ENCODE measurements at places on chromosomes 7 and 10.

DNA sequence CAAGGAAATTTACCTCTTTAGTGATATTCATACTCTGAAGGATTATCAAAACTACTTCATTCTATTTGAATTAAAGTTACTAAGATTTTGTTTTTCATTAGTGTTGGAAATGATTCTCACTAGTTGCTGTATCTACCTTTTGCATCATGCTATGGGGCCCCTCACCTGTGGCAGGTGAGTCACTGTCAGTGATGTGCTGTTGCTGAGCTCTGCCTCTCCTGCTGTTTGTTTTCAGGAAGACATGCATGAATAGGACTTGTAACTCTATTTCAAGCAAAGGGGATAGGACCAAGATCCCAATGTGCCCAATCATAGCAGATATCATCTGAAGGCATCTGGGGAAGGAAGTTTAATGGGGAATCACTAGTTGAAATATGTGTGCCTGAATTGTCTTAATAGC lies 57.4 kb upstream of the AGR3 start:
- DNase-seq: no peak

DNA sequence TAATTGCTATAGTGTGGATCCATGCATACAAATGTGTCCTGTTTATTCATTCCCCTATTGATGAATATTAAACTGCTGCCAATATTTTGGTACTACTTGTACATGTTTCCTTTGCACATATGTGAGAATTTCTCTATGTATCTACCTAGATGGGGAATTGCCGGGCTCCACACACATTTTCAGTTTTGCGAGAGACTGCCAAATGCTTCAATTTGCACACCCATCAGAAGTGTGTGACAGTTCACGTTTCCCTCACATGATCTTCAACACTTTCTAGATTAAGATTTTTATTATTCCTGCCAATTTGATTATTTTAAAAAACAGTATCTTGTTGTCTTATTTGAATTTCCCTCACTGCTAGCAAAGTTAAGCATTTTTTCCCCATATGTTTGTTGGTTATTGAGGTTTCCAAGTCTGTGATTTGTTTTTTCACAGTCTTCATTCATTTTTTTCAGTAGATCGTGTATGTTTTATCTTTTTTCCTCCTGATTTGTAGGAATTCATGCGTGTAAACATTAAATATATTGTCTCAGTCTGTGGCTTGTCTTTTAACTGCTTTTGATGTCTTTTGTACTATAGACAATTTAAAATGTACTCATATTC lies 2.4 kb upstream of the KLF14 start:
- DNase-seq: no peak

DNA sequence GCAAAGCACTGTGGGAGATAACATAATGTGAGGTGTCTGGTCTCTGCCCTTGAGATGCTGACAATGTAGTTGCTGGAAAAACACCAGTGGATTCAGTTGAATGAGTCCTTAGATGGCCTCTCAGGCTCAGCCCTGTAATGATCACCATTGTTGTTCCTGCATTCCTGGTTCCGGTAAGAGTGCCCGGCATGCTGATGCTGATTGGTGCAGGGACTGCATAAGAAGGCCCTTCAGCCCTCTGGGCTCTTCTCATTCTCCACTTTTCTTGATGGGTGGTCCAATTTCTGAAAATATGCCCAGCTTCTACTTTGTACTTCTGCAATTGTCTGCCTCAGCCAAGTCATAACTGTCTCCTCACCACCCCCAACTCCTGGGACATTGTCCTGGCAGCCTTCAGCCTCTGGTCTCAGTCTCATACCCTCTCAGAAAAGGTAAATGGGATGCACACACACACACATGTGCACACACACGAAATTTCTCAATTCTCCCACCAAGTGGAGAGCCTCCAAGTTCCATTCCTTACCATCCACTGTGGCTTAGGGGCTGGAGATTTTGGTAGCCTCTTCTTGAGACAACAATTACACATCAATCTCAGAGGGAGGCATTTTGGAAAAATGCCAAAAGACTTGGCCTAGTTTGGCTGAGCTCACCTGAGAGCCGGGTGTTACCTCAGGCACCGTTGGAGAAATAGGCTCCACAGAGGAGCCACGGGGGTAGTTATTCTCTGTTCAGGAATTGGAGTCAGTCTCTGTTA lies 314.9 kb downstream of the RPS24 start:
- DNase-seq: no peak

DNA sequence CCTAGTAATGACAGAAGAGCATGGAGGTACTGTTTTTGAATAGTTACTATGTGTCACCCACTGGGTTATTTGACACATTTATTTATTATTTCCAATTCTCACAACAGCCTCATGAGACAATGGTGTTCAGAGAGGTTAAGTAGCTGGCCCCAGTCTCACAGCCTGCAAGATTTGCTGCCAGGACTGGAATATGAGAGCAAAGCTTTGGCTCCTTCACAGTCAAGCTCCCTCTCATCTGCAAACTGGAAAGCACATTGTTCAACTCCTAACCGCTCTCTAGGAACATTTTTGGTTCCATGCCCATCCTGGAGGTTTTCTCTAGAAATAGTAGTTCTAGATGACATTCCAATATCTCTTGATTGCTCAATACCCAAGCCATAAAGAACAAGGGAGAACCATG lies 75.5 kb upstream of the CXCL12 start:
- no peak for DNase-seq

- peak; percentile 24 for DNase-seq
Observed at GRCh38 chr7:95577137-95577536, 19.2 kb downstream of the PDK4 start.

DNA sequence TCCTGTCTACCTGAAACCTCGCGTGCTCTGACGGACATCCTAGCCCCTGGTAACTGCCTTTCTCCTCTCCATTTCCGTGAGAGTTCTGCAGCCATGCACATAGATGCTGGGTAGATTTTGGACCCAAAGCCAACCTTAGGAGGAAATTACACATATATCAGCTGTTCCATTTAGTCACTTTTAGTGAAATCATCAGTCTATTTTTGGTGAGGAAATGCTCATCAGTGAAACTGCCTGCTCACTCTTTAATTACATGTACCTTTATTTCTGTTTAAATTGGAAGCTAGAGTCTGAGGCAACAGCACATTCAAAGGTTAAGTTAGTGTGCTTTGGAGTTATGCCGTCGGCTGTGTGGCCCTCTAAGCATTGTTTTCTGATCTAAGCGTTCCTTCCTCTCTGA lies 231.3 kb downstream of the WDR37 start:
- DNase-seq: no peak

Measured in HT1080 (cell line).